ENCODE measurements at places on chromosomes 7 and 10.

DNA sequence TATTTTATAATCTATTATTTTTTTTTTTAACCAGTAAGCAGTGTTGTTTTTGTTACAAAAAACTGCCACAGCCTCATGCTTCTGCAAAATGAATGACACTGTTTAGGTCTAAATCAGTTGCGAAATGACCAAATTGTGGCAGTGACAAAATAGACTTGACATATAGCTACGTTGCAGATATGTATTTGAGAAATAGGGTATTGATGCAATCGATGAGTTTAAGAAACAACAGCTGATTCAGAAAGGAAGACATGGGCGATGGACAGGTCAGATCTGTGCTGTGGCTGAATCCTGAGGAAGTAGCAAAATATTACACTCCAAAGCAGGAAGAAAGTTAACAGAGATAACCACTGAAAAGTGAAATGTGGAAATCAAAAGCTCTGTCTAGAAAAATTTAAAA is 89.0 kb upstream of the STEAP4 start:
- DNase-seq, result no peak

DNA sequence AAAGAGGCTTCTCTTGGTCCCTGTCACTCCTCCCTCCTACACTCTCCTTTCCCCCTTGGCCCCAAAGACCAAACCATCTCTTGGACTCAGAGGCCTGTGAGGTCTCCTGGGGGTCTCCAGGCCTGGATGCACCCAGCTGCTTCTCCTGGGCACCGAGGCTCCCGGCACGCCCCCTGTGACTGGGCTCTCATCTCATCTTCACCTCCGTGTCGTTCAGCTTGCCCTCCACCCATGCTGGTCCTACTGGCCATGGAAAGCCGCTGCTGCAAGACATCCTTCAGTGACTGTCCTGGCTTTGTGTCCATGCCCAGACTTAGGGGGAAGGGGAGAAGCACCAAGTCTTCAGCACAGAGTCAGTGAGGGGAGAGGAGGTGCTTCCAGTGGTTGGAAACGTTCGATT is 141.4 kb upstream of the RET start:
- no peak for DNase-seq

DNA sequence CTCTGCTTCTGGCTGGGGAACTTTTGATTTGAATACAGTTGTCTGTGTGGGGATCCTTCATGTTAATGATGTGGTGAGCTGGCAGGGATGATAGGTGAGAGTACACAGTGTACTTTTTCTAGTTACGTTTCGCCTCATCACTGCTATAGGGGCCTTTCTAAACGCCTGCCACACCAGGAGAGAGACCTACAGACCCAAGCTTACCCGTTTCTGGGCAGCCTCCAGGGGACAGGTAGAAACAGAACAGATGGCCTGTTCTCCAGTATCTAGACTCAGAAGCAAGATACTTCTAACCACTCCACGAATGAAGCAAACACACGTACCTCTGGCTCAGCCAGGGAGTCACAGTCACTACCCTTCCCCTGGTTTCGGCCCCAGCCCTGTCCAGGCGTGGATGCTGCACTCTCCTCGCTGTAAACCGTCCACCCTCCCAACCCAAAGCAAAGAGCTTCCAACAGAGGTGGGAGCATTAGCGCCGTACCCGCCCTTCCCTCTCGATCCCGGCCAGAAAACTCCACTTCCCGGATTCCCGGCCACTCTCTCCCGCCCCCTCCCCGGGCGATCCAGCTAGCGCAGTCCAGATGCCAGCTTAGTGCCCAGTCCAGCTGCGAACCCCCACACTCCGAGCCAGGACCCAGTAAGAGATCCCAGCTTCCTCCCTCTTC is 1.2 kb downstream of the CCDC6 start:
- DNase-seq, result no peak

GRCh38 chr7:124764847-124765400 is 668 bp downstream of the GPR37 start:
- no peak for DNase-seq

- DNase-seq, result no peak
Measured at GRCh38 chr7:108093851-108094331, 36.3 kb downstream of the LAMB4 start.
